ENCODE measurements at places on chromosomes 13 and 19.

DNA sequence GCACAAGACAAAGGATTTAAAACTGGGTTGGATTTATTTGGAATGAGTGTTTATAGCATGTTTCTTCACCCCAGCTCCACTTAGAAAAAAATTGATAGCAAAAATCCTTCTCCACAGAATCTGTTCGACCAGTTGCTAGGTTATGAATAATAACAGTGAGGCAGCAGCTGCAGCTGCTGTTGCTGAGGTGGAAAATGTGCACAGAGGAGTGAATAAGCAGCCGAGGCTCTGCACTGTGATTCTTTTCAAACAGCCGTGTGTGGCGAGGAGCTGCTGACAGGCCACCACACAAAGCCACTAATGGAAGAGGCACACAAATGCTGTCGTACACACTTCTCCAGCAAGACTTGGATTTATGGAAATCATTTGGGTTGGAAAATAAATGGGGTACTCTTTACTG is 6.4 kb upstream of the RASL11A start:
- no peak for DNase-seq

GRCh38 chr13:91664039-91664438 is 265.6 kb downstream of the GPC5 start:
- no peak for DNase-seq

DNA sequence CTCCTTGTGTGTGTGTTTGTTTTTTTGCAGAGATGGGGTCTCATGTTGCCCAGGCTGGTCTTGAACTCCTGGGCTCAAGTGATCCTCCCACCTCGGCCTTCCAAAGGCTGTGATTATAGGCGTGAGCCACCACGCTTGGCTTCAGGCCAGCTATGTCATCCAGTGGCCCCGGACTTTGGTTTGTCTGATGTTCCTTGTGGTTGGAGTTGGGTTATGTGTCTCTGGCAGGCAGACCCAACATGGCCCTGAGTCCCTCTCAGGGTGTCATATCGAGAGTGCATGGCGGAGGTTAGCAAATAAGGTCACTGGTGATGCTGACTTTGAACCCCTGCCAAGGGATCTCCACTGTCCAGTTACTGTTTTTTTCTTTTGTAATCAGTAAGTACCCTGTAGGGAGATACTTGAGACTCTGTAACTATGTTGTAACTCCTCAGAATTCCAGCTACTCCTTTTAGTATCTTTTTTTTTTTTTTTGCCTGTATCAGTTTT is 37.3 kb downstream of the SMARCA4 start:
- no peak for DNase-seq

DNA sequence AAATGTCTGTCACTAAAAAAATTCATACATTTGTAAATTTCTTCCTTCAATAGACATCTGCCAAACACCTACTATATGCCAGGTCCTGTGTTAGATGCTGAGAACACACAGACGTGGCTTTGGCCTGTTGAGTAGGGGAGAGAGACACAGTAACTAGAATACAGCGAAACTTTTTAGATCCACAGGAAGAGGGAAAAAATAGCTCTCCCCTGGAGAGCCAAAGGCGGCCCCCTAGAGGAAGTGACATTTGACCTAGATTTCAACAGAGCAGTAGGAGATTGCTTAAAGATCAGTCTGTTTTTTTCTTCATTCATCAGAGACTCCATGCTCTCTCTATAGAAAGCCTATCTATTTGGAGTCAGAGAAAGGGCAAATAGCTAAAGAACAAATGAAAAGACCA is 11.3 kb downstream of the LCP1 start:
- DNase-seq: no peak

DNA sequence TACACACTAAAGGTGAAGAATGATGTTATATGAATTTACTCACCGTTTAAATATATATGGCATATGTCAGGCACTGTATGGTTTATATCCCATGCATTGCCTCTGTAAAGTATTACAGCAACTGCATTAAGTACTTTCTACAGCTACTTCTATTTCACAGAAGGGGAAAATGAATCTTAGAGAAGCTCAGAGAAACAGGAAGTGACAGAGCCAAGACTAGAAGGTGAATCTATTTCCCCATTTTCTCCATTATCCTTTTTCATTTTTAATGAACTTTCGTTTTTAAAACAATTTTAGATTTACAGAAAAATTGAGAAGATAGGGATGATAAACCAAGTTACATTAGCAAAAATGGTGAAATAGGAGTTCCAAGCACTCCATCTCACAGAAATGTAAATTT is 863.3 kb downstream of the UQCRFS1 start:
- DNase-seq: no peak

DNA sequence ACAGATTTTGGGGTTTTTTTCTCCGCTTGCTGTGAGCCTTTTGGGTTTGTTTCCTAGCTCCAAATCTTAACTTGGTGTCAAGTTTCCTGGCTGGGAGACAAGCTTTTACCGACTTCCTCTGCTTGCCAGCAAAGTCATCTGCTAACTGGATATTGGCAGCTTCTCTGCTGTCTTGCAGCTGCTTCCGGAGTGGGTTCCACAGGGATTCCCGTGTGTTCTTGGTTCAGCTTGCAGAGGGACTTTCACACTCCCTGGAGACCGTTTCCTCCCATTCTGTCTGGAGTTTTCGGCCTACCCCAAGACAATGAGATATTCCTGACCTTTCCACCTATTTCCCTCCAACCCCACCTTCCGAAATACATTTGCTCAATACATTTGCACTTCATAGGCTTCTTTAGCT is 2.2 kb upstream of the COLGALT1 start:
- no peak for DNase-seq

GRCh38 chr19:23571175-23571574 is 115.8 kb downstream of the ZNF675 start:
- no peak for DNase-seq

- no peak for DNase-seq
These were observed 11.2 kb upstream of the KCNC3 start for GRCh38 chr19:50340331-50340730.

DNA sequence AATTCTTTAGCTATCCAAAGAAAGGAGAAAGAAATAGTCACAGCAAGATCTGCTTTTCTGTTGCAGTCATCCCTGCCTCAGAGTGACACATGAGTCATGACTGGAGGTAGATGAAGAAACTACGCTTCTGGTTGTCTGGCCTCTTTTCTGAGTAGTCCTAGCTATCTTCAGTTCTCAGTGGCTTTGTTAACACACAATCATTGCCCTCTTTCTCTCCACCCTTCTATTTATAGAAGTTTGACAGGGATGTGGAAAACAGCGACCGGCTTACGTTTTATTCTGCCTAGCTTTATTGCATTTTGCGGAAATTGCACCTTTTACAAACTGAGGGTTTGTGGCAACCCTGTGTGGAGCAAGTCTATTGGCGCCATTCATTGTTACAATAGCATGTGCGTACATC is 26.7 kb downstream of the SPATA13 start:
- DNase-seq: no peak

DNA sequence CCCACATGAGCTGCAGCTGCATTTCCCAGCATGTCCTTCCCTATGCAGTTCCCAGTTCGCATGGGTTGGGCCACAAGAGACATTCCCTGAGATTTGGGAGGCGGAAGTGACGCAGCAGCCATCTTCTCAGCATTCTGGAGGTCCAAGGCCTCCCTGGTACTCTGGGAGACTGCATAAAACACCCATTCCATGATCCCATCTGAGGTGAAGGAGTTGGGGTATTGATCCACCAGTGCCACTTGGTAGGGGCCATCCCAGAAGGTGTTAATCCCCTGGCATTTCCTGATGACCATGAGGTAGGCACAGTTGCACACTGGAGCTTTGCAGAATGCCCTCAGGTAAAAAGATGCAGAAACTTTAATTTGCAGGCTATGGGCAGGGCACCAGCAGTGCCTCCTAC is 25.4 kb downstream of the POP4 start:
- DNase-seq: no peak

- DNase-seq: no peak
These were observed 56.8 kb upstream of the LATS2 start for GRCh38 chr13:21118180-21118579.

- peak; percentile 59 for DNase-seq
These were observed 61.8 kb downstream of the AKAP11 start for GRCh38 chr13:42333613-42334328.

DNA sequence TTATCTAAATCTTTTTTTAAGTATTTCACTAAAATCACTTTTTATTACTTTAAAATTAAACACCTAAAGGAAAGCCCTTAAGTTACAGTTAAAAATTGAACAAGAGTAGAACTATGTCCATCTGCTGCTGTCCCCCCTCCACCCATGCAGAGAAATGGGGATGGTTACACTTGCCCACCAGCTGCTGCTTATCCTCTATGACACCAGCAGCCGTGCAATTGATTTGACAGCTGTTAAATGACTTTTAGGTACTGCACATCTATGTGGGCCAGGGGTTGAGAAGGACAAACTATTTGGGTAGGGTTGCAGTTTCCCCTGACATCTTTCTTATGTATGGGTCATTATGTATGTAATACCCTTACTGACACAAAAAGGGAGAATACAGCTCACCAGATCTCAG is 77.2 kb downstream of the TBC1D4 start:
- no peak for DNase-seq

GRCh38 chr19:13839130-13839937 is 37.6 kb upstream of the NANOS3 start:
- DNase-seq: peak; percentile 92

- no peak for DNase-seq
These were observed 113.2 kb upstream of the SOX21 start for GRCh38 chr13:94825507-94825906.

DNA sequence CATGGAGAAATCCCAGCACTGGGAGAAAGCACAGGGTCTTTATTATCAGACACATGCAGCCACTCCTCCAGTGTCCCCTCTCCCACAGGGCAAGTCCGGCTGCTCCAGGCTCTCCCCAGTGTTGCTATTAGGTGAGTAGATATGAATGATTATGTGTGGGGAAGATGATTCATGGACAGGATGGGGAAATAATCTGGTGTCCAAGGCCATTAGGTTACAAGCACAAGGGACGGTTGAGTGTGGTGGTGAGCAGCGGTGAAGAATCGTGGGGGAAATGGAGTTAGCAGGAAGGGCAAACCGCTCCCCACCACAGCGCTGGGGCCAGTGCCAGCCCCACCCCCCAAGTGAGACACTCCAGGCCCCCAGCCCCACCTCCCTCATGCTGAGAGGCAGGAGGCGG is 19.0 kb downstream of the CD177 start:
- DNase-seq: no peak

- no peak for DNase-seq
These were observed 487.8 kb downstream of the DACH1 start for GRCh38 chr13:71378961-71379905.

All from GM20000 (cell line).